ENCODE measurements at places on chromosomes 11 and 22.

DNA sequence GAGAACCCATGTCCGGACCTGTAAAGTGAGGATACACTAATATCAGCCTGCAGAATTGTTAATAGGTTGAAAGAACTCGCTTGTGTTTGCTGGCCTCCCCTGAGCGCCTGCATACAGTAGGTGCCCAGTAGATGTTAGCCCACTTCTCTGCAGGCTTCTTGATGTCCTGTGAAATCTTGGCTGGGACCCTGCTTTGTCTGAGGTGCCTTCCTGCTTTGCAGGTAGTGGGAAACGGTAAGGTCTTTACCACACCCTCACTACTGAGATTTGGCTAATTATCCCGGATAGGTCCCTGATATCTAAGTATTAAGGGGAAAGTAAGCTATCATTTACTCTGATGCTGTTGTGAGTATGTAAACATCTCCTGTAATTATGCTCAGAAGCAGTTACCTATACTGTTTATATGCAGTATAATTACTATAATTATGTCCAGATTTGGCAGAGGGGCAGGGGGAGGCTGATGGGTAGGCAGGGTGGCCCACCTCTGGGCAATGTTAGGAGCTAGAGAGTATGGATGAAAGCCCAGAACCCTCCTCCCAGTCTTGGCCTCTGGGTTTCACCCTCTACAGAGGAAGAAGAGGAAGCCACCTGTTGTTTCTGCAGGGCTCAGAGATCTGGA, 1.2 kb upstream of the ARRB1 start:
- no peak for DNase-seq

- no peak for DNase-seq
These were observed 86.4 kb upstream of the MTNR1B start for GRCh38 chr11:92882828-92883611.

GRCh38 chr11:73236205-73236765, 18.2 kb downstream of the P2RY2 start:
- no peak for DNase-seq

DNA sequence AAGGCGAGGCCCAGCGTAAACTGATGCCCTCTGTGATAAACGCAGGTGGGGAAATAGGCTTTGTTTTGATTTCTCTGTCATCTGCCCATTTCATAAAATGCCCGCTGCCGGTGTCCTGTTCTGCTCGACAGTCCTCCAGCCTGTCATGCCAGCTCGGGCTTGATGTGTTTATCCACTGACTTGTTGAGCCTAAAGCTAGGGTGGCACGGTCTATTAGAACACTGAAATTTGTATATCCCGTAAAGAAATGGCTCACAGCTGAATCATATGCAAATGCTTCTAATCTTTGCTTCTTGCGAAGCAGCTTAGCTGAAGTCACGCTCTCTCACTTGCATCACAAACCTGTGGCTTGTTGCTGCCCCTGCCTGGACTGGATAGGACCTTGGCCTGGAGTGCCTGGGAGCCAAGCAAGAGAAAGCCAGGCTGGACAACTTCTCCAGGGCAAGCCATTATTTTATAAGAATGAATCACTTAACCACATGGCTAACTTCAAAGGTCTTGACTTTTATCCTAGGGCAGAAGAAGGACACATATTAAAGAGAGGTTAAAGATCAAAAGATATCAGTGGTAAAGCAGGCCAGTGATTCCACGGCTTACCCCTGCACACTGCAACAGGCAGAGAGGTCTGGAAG, 33.1 kb downstream of the EHF start:
- no peak for DNase-seq

DNA sequence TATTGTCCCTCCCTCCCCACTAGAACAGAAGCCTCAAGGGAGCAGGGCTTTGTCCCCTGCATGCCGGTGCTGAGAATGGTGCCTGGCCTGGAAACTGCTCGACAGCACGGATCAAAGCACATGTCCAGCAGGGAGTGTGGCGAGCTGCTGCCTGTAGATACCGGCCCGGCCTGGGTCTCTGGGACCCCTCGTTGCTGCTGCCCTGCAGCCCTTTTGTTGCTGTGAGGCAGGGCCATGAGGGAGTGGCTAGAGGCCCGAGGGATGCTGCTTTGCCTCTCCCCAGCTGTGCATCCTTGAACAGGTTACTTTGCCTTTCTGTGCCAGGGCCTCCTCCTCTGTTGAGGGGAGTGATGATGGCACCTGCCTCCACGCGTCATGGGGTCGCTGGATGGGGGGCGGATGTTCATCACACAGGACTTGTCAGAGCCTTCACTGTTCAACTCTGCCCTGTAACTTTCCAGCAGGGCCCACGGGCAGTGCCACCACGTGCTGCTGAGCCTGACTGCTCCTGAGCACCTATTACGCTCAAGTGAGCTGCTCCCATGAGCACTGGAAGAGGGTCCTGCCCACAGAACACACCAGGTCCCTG, 15.3 kb upstream of the PARVG start:
- DNase-seq = no peak

GRCh38 chr11:63889344-63889743, 27.6 kb downstream of the RCOR2 start:
- DNase-seq = no peak

GRCh38 chr22:47605441-47605840, 843.0 kb downstream of the TBC1D22A start:
- DNase-seq = no peak

- DNase-seq = no peak
These were observed at the start of gene GAS2 for GRCh38 chr11:22666325-22666687. TSS of gene GAS2 (plus strand) at chr11:22666611. CDS start at chr11:22674870, 8,259 bp downstream.

DNA sequence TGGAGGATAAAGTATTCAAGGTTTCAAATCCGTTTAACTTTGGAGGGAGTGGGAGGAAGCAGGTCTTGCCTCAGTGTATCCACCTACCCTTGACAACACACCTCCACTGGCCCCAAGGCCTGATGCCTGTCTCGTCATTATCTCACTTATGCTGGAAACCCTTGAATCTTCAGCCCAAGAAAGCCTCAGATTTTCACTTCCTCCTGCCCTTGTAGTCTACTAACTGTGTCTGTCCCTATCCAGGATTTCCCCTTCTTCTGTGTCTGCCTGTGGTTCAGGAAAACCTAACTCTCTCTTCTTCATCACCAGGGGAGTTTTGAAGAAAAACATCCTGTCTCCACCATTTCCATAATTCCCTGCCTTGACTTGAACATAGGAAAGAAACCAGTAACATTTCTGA, 56.1 kb downstream of the SYT9 start:
- no peak for DNase-seq

- DNase-seq = no peak
These were observed 14.6 kb downstream of the ACAT1 start for GRCh38 chr11:108135845-108136544.

DNA sequence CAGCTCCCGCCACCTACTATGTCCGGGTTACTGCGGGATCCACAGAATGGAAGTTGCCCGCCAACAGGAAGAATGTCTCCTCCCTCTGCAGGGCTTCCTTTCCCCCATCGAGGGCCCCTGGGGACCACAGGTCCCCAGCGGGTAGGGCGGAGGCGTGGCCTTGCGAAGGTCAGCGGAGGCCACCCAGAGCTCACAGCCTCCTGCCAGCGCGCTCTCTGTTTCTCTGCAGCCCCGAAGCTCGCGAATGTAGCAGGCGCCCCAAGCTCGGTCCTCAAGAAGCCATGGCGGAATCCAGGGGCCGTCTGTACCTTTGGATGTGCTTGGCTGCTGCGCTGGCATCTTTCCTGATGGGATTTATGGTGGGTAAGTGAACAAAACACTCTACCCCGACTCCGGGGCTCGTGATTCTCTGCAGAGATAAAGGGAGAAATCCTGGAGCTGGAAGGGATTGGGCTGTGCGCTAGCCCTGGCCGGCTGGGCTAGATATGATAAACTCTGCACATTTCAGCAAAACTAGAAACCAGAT, at the start of gene NAALAD2:
NAALAD2 (plus strand) TSS at position 186 of the 526 bp plus-strand sequence; CDS start at position 282, 96 bp downstream.
- no peak for DNase-seq

GRCh38 chr22:34604312-34604711, 461.6 kb upstream of the ISX start:
- DNase-seq = no peak

- no peak for DNase-seq
These were observed 1341.8 kb downstream of the TBC1D22A start for GRCh38 chr22:48104102-48104738.

GRCh38 chr11:88171982-88172381, 3.3 kb downstream of the RAB38 start:
- no peak for DNase-seq

- no peak for DNase-seq
These were observed 37.6 kb upstream of the DKK3 start for GRCh38 chr11:12045914-12046635.

DNA sequence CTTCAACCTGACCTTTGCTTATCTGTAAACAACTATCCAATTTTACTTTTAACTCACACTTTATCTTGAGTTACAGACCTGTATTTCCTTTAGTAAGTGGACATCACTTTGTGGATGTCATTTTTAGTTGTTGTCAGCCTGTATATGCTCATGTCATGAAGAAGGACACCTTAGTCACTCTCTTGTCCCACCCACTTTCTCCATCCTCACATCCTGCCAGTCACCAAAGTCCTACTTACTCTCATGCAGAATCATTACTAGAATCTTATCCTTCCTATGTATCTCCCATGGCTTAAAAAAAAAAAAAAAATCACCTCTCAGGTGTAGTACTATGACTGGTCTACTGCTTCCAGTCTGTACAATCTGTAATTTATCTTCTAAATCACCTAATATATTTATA, 43.3 kb downstream of the SESN3 start:
- no peak for DNase-seq

GRCh38 chr11:101034076-101034475, 95.5 kb downstream of the PGR start:
- DNase-seq = no peak

DNA sequence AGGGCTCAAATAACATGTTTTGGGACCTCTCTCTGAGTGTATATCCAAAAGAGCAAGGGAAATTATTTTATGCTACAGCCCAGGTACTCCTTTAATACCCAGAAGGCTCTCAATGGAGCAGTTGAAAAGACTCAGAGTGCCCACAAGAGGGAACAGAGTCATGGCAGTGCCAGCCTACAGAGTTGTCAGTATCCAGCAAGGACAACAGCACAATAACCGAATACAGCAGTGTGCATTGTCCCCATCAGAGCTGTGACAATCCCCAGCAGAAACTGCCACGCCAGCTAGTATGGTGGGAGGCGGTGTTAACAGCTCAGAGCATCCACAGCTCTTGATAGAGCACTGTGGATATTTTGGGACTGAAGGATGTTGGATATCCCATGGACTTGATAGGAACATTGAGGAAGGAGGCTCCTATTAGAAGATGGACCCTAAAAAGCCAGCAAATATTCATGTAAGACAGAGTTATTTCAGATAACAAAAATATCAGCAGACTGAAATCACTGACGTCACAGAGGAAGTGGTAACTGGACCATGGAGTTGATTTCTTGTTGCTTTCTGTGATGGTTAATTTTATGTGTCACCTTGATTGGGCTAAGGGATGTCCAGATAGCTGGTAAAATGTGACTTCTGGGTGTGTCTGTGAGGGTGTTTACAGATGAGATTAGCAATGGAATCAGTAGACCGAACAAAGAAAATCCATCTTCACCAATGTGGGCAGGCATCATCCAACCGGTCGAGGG, 17.7 kb upstream of the PAFAH1B2 start:
- DNase-seq = no peak

GRCh38 chr11:122746050-122746478, 90.5 kb downstream of the UBASH3B start:
- DNase-seq = no peak

DNA sequence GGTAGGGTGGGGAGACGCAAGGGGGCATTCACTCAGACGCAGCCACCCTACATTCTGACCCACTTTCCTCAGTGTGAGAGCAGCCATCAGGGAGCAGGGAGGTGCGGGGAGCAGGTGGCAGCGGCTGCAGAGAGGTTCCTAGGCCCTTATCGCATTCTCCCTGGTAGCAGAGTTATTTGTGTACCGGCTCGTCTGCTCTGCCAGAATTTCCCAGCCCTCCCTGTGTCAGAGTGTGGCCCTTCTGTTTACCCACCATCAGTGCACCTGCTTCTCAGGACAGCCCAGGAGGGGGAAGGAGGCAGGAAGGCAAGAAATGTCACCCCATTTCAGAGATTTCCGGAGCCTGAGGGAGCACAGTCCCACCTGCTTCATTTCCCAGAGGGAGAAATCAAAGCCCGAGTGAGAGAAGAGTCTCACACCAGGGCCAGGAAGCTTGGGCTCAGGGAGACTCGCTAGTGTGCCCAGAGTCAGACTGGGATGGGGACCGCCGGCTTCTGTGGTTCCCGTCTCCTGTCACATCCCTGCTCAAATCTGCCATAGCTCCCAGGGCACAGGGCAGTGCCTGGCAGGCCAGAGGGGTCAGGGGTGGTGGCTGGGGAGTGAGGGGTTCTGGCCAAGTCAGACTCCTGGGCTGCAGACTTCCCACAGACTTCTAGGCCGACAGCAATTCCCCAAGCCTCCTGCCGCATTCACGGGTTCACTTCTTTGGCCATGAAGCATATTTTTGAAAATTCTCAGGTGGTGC, 49.7 kb downstream of the ARRB1 start:
- no peak for DNase-seq

DNA sequence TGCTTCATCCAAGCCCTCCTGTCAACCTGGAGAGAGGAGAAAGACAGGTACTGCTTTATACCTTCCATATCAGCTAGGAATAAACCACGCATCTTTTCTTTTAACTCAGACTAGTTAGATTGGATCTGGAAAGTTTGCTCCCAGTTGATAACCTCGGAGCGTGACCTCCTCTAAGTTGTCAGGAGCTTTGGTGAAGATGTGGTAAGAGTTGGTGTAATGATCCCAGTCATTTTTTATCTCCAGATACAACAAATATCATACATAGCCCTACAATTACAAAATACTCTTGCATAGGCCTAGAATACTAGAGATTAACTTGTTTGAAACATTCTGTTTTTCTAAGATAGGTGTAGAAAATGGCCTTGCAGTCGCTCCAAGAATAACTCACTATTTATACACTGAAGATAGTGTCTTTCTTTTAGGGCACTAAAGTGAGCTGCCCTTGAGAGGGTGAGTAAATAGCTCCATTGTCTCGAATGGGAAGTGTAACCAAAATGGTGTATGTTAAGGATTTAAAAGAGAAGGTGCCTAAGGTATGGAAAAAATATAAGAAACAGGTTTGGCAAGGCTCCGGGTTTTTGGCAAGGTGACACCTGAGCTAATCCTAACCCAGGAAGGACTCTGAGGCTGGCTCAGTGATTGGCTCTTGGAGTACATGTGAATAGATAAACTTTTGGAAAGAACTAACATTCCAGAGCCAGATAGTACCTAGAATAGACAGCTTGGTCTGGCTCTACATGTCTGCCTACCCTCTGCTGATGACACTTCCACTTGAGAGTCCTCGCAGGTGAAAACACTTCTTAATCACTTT, 59.4 kb downstream of the GLYATL1 start:
- DNase-seq = no peak

GRCh38 chr22:47303161-47303890, 540.9 kb downstream of the TBC1D22A start:
- DNase-seq = no peak

- DNase-seq = no peak
These were observed 35.6 kb downstream of the AMPD3 start for GRCh38 chr11:10490398-10491241.

- DNase-seq = no peak
These were observed 863 bp downstream of the YIF1A start for GRCh38 chr11:66287889-66288670.
